Testis (tissue), 5 donors: ENCODE measurements at places on chromosomes 5 and 9. TPM values are rescaled to one million over a fixed set of nuclear protein-coding genes. Genes with fewer than 3 reads are reported as not detected.

DNA sequence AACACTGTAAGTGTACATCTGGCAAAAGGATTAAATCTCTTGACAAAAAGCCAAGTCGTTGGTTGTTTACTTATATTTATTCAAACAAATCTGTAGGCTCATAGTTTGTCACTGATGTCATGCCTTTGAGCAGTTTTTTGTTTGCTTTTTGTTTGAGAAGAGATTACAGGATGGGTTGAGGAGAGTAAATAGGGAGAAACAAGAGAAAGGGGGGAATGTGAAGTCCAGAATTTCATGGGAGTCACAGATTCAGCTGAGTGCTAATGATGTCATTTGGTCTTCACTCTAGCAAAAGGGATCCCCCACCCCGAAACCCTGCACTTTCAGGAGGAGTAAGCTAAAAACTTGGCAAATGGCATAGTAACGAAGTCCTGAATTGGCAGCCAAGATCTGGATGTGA lies 337.4 kb downstream of the GLIS3 start:
- H3K27ac ChIP-seq: no peak overlapping the region
- no peaks in the 10 kb centered on the region for H3K36me3 ChIP-seq
- no peaks in the 10 kb centered on the region for H3K4me1 ChIP-seq

DNA sequence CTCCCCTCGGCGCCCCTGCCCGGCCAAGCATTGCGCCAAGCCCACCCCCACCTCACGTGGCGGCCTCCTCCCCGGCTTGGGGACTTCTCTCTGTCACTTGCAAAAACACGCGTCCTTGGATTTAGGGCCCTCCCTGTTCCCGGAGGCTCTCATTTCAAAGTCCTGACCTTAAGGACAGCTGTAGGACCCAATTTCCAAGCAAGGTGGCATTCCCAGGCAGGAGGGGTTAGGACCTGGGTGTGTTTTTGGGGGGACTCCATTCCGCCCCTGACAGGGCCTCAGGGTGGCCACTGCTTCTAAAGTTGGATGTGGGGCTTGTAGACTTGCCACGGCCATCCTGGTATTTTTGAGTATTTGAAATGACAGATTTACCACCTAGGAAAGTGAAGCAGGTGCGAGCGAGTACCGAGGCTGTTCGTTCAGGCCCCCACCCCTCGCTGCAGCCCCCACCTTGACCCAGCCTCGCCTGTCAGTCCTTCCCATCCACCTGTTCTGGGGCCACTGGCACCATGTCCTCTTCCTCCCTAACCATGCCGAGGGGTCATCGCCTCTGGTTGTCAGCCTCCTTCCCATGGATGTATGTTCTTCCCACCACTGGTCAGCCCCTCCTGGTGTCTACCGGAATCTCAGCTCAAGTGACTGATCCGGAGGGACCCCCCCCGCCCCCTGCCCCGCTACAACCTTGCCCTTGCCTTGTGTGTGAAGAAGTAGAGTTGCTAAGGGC lies 52.4 kb downstream of the MRPL36 start:
- peak overlapping the region; percentile 64 for H3K4me3 ChIP-seq
- H3K36me3 ChIP-seq: no peaks in the 10 kb centered on the region
- no peak for DNase-seq

- no peak overlapping the region for H3K4me3 ChIP-seq
- no peak for DNase-seq
- no peaks in the 10 kb centered on the region for H3K36me3 ChIP-seq
Observed at GRCh38 chr5:90640484-90641059, 82.0 kb downstream of the ADGRV1 start.

DNA sequence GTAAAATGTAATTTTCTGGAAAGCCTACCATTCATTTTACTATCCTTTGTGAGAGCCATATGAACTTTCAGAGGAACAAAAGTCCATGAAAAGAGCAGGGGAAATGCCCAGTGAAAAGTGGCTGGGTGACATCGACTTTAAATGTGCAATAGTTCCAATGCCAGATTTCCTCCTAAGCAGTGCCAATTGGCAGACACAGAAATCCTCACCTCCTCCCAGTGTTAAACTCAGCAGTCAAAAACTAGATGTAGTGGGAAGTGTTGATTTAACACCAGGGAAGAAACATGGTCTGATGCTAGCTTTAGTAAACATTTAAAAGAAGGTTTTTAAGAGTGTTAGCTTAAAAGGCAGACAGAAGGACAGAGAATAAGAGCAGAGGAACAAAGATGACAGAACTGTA lies 2055.2 kb downstream of the MAT2B start:
- no peak overlapping the region for H3K4me3 ChIP-seq
- DNase-seq: no peak
- no peak overlapping the region for H3K27ac ChIP-seq
- H3K4me1 ChIP-seq: no peaks in the 10 kb centered on the region

DNA sequence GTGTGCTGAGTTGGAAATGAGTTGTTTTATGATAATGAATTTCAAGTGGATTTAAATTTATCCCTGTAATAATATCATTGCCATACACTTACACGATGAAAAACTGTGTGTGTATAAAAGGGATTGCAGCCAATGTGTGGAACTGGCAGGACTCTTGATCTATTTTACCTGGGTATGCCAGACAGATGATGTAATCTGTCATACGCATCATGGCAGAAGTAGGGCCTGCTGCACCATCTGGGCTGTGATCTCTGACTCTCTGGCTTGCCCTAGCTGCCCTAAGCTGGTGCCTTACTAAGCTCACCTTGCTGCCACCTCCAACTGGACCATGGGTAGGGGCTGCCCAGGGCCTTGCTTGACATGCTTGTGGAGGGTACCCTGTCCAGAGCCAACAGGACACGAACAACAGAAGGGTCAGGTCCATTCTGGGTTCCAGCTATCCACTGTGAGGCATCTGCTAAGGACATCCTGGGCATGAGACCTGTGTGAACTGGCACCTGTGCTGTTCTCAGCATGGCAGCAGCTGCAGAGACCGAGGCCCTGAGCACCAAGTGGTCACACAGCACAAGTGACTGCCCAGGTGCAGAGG lies 184.2 kb downstream of the FSTL4 start:
- H3K36me3 ChIP-seq: no peaks in the 10 kb centered on the region
- H3K4me1 ChIP-seq: peaks cover 3% of the 10 kb centered on the region
- no peak overlapping the region for H3K4me3 ChIP-seq
- no peaks in the 10 kb centered on the region for H3K27me3 ChIP-seq
- no peak for DNase-seq
- H3K27ac ChIP-seq: no peak overlapping the region

Gene SAPCD2
- 1.4 TPM for total RNA-seq

DNA sequence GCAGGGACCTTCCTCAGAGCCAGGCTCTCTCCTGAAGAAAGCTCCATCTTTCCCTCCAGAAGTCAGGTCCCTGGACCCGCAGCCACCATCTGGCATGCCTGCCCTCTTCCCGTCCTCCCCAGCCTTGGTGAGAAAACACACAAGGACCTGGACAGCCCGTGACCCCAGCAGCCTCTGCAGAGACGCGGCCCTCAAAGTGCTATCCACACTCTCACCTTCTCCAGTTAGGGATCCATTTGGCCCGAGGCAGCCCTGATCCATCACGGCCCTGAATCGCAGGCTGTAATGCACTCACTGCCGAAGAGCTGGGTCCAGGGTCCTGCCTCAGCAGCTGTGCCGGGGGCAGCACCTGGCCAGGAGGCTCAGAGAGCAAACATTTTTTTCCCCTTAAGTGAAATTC lies 185.1 kb downstream of the OLFM1 start:
- H3K4me1 ChIP-seq: no peaks in the 10 kb centered on the region
- H3K27me3 ChIP-seq: no peaks in the 10 kb centered on the region
- no peak overlapping the region for H3K27ac ChIP-seq

Gene SPATA31D4
- total RNA-seq: 6.1 TPM

Gene RAPGEF1
- 56.9 TPM for total RNA-seq

Gene BHMT
- total RNA-seq: not detected

DNA sequence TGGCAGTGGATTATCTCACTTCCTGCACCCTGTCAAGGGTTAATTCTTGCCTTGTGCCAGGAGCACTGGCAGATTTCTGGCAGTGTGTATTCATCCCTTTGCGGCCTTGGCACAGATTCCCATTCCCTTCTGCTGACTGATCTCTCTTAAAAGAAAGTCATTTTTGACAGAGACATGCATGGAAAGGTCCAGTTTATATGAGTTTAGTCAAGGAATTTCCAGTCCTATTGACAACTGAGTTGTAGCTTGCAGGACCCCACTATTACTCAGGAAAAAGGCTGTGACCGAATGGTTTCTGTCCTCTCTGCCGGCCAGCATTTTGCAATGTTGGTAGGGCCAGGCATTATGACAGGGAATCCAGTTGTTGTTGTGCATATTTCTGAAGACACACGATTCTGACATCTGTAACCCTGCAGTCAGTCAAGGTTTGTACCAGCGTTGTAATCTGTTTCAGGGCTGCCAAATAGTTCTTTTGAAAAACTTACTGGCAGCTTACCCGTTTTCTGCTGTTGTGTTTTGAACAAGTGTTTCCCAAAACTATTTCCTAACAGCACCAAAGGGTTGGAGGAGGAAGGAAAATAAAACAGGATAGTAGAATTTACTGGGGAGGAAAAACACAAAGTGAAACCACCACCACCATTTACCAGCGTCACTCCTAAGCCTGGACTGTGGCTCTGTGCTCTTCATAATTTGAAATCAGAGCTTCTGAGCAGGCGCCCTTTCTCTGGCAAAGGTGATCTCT lies 243.4 kb upstream of the KLF4 start:
- no peaks in the 10 kb centered on the region for H3K36me3 ChIP-seq
- no peak overlapping the region for H3K4me3 ChIP-seq
- peak; percentile 38 for DNase-seq

DNA sequence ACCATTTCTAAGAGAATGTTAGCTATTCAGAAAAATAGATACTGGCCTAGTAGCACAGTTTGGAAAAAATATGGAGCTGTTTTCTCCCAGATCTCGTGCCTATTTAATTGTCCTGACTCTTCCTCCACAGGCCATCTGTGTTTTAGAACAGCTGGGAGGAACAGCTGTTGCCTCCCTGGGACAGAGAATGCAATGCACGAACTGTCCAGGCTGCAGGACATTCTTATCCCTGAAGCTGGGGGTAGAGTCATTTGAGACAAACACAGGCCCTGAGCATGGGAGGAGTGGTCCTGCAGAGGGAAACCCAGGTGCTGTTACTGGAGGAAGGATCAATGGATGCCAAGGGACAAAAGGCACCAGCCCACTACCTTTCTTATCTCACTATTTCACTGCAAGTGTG lies 20.9 kb upstream of the SPARC start:
- DNase-seq: peak; percentile 33
- no peaks in the 10 kb centered on the region for H3K4me1 ChIP-seq
- no peaks in the 10 kb centered on the region for H3K27me3 ChIP-seq
- no peak overlapping the region for H3K4me3 ChIP-seq
- H3K36me3 ChIP-seq: no peaks in the 10 kb centered on the region

DNA sequence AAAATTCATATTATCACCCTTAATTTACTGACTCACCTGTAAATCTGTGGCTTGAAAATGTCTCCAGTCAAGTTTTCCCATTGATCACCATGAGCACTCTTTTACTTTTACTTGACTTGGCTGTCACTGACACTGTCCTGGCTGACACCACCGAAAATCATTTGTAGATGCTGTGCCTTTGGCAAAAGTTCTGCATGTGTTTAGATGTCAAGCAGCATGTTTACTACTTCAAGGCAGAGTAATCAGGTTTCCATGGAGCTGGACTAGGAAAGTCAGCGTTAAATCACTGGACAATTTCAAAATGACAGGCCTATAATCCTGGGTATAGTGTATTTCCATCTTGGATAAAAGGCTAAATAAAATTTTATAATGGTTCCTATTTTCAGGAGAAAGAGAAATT lies 1530.6 kb upstream of the CDH6 start:
- H3K36me3 ChIP-seq: no peaks in the 10 kb centered on the region
- no peaks in the 10 kb centered on the region for H3K4me1 ChIP-seq
- H3K4me3 ChIP-seq: no peak overlapping the region
- DNase-seq: no peak
- H3K27ac ChIP-seq: no peak overlapping the region

Gene F2RL1
- total RNA-seq: 1.1 TPM

Gene SET
- 113 TPM for total RNA-seq

- H3K4me1 ChIP-seq: no peaks in the 10 kb centered on the region
- no peaks in the 10 kb centered on the region for H3K36me3 ChIP-seq
- H3K27me3 ChIP-seq: no peaks in the 10 kb centered on the region
- DNase-seq: no peak
Observed at GRCh38 chr9:108815156-108815555, 40.6 kb downstream of the ACTL7B start.

Gene RAD50
- total RNA-seq: 41.6 TPM

DNA sequence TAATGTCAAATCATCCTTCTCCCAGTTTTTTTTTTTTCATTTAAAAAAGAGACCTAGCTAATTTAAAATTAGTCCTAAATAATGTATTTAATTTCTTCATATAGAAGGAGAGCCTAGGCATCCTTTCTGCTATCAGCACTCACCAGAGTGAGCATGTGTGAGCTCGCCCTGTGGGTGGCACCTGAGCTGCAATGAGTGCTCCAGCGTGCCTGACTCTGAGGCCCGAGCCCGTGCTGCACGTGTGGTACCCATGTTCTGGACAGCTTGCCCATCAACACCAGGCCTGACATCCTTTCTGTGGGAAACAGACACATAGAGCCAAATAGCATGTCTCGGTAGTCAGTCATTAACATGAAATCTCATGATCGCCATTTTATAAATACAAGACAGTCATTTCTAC lies 381.4 kb downstream of the DTWD2 start:
- H3K4me1 ChIP-seq: no peaks in the 10 kb centered on the region
- no peak for DNase-seq
- H3K4me3 ChIP-seq: no peak overlapping the region
- no peak overlapping the region for H3K27ac ChIP-seq
- H3K36me3 ChIP-seq: no peaks in the 10 kb centered on the region

Gene SLC1A1
- 1.1 TPM for total RNA-seq

Gene TAF11L5
- total RNA-seq: not detected
